ENCODE measurements at places on chromosomes 5 and 9.
A peak's percentile ranks its signal among the peaks of the same experiment; 100 is the strongest.

DNA sequence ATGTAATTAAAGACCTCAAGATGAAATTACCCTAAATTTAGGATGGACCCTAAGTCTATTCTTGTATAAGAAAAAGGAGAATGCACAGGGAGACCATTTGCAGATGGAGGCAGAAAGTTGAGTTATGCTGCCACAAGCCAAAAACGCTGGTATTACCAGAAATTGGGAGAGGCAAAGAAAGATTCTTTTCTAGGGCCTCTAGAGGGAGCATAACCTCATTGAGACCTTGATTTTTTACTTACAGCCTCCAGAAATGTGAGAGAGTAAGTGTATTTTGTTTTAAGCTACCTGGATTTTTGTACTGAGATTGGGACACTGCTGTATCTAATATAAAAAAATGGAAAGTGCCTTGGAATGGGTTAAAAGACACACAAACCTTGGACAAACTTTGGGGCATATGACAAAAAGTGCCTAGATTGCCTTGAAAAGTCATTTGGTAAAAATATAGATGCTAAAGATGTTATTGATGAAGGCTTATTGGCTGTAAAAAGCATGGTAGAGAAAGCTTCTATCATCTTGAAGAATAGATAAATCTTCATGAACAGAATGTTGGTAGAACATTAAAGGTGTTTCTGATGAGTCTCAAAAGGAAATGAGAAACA lies 174.7 kb upstream of the PRDM9 start:
- peak; percentile 24 for DNase-seq

- no peak for DNase-seq
Observed at GRCh38 chr9:122053064-122053463, 40.0 kb downstream of the TTLL11 start.

DNA sequence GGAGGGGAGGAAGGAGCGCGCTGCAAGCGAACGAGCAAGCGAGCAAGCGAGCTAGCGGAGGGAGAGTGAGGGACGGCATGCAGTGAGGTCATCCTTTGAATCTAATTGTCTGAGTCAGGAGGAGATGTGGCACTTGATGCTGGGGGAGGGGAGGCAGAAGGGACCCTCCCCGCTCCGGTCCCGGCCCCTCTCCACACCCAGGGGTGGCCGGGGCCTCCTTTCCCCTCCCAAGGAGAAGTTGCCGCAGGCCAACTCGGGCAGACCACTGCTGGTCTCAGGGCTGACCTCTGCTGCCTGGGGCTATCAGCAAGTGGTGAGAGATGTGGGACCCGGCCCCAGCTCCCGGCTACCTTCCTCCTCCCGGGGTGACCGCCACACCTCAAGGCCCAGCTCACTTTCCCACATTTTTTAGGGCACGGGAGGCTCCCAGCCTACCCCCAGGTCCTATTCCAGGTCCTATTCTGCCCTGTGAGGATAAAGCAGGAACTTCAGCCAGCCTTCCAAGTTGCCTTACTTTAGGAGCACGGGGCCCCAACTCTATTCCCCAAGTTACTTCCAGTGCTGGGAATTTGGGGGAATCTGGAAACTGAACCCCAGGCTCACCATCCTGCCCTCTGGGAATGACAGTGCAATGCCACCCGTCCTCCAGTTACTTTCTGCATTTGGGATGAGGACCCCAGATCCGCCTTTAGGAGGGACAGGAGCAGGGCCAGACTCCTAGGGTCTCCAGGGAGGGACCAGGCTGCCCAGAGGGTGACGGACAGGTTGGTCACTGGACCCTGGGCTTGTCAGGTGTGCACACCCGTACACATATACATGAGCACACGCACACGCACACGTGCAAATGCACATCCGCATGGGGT lies 11.1 kb downstream of the CNTFR start:
- DNase-seq = no peak

DNA sequence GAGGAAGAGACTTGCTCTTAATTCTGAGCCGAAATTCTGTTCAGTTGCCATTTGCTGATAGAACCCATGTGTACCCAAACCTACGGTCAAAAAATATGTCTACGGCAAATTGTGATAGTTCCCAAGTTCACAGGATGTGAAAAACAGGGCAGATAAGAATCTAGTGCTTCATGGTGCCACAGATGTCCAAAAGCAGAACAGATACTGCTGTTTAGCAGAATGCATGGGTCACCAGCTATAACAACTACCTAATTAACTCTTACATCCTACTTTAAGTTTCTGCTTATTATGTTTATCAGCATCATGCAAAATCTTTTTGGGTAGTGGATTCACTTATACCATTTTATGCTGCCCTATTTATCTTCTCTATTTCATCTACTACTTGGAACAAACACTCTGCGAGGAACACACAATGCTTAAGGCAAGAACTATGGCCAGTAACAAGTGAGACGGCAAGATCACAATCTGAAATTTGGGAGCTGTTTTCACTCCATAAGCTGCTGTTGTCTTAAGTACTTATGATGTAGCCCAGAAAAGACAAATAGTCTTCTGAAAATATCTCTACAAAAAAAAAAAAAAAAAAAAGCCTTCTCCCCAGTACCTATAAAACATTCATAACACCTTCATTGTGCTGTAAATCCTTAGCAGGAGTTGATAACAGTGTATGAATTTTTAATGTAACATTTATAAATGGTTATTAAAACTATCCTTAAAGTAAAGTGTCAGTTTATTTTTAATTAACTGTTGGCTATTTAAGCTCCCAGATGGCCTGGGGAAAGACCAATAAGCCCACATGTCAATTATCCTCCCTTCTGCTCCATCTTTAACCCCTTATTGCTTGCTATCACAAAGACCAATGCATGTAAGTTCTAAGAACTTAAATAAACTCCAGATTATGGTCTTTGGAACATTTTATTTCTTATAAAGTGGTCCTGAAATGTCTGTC lies 232.3 kb downstream of the TLR4 start:
- no peak for DNase-seq

- DNase-seq = no peak
Observed at GRCh38 chr9:27110181-27110580, 1.2 kb downstream of the TEK start.

GRCh38 chr5:6592601-6593000 lies 40.2 kb downstream of the NSUN2 start:
- no peak for DNase-seq

GRCh38 chr5:8457187-8458037 lies 588.5 kb downstream of the MTRR start:
- peak; percentile 88 for DNase-seq

DNA sequence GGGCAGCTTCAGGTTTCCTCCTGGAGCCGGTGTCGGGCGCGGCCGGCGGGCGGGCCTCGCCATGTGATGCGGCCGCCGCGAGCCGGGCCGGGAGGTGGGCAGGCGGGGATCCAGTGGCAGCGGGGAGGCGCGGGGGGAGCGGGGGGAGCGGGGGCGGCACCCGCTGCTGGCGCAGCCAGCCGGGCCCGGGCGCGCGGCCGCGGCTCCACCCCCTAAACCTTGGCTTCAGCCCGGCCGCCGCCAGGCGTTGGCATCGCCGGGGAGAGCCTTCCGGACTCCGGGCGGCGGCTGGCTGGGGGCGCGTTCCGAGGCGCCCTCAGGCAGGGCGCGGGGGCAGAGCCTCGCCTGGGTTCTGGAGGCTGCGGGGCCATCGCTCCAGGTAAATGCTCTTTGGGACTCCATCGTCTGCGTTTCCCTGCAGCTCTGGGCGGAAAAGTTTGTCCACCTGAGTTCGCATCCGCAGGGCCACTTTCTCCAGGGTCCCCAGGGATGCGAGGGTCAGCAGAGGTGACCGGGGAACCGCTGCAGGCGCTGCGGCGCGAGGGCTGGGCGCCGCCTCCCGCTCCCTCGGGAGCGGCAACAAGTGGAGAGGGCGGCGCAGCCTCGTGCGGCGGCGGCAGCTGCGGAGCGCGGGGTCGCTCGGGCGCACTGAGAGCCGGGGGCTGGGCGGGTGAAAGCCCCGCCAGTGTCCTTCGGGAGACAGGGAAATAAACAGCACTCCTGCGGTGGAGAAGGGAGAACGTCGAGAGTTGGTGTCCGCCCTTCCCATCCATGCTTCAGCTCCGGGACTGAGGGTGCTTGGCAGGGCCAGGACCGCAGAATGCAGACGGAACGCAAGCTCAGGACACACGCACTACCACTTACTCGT lies at the start of gene ARHGEF28:
Gene ARHGEF28, plus strand, starts transcription at position 253 of the 868 bp plus-strand sequence. CDS start 58,656 bp downstream, outside the sequence.
- peak; percentile 76 for DNase-seq

GRCh38 chr5:54317511-54318260 lies 7.3 kb upstream of the ARL15 start:
- DNase-seq = no peak

DNA sequence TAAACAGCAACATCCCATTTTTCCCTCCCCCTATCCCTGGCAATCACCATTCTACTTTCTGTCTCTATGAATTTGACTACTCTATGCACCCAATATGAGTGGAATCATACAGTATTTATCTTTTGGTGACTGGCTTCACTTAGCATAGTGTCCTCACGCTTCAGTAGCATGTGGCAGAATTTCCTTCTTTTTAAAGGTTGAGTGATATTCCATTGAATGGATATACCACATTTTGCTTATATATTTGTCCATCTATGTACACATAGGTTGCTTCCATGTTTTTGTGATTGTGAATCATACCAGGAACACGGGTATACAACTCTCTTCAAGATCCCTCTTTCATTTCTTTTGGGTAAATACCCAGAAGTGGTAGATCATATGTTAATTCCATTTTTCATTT lies 69.9 kb downstream of the CERT1 start:
- no peak for DNase-seq

DNA sequence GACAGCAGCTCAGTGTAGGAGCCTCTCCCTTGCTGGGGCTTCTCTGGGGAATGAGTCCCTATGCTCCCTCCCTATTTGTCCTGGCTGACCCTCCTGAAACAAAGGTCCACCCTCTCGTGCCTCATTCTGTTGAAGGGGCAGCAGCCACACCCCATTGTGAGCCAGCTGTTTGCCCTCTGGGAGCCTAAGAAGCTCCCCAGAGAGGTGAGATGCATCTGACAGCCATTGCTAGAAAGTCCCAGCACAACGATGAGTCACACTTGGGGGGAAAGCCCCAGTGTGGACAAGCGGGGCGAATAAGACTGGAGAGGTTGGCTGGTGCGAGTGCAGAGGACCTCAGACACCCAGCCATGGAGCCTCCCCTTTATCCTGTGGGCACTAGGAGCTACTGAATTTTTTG lies 101.4 kb downstream of the PPARGC1B start:
- DNase-seq = no peak

DNA sequence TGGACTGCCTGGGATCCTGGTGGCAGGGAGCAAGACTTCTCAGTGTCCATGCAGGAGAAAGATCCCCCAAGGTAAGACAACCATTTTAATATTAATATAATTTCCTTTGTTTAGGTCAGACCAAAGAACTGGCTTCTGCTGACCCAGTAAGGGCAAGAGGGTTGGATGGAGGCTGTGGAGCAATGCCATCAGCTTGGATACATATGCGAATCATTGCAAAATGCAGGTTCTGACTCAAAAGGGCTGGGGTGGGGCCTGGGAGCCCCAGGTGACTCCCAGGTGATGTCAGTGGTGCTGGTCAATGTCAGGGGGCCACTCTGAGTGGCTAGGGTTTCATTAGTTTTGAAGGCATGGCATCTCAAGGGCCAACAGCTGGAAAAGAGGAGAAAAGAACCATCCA lies 88.9 kb upstream of the PANK3 start:
- DNase-seq = no peak

DNA sequence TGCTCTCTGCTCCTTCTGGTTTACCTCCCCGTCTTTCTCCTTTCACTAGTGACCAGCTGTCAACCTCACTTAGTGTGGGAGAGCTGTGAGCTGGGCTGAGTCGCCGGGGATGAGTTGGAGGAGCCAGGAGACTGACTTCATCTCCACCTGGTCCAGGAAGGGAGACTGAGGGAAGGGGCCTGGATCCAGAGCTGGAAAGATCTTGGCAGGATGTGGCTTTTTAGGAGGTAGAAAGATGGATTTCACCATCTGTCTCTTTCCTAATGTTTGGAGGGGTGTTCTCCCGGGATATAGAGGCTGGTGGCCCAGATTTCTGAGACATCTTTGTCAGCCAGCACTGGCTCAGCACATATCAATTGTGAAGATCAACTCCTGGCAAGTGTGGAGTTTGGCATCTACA lies 37.1 kb upstream of the TNC start:
- DNase-seq = peak; percentile 11

DNA sequence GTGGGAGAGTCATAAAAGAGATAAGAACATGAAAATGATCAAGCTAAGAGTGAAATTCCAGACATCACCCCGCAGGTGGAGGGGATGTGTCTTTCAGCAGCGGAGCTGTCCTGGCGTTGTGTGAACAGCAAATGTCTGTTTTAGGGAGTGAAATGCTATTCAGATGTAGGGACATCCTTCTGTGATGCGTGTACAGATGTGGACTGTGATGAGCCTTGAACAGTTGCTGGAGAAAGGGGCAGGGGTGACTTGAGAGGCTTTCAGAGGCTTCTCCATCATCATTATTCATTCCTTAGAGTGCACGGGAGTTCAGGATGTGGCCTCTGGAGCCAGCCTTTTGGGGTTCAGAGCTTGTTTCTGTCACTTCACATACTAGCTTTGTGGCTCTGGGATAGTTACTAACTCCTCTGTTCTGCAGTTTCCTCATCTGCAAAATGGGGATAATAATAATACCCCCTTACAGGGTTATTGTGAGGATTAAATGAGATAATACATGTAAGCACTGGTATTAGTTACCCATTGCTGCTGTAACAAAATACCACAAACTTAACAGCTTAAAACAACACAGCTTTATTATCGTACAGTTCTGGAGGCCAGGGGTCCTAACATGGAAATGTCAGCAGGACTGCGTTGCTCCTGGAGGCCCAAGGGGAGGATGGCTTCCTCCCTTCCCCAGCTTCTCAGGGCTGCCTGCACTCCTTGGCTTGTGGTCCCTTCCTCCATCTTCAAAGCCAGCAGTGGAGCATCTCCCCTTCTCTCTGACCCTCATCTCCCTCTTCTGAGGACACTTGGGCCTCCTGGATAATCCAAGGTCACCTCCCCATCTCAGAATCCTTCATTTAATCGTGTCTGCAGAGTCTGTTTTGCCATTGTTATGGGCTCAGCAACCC lies 9.4 kb downstream of the TRAF1 start:
- no peak for DNase-seq

DNA sequence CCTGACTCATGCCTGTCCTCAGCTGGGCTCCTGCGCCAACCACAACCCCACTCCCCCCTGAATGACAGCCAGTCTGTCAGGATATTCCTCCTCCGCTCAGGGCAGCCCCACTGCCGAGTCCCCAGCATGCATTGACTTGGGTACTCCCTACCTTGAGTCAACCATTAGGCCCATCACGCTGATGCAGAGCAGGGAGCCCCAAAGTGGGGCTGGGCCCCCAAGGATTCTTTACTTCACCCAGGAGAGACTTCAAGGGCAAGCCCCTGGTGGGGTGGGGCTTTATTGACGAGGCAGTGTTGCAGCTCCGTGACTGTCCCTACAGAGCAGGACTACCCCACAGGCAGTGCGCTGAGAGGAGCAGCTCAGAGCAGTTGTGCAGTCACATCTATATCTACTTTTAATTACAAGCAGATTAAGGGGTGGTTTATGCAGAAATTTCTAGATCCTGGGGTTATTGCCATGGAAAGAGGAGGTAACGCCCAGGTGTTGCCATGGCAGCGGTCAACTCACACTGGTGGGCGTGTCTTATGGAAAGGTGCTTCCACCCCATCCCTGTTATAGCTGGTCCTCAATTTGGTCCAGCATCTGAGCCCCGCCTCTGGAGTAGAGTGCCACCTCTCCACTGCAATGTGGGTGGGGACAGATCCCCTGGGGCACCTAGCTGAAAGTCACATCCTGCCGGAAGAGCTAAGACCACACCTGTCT lies 32.1 kb upstream of the FCN1 start:
- DNase-seq = no peak
